HS-5 (cell line): ENCODE measurements at places on chromosomes 16 and 17.

- no peak for DNase-seq
Observed at GRCh38 chr17:8176998-8177731, 985 bp upstream of the TMEM107 start.

- DNase-seq: no peak
Observed at GRCh38 chr17:51833620-51834019, 324.9 kb downstream of the CA10 start.

GRCh38 chr16:87703071-87703470 is 62.7 kb downstream of the KLHDC4 start:
- DNase-seq: no peak

GRCh38 chr16:89114159-89114981 is 20.7 kb downstream of the ACSF3 start:
- DNase-seq: no peak

GRCh38 chr17:83077411-83077810 is 2.0 kb upstream of the METRNL start:
- DNase-seq: no peak

DNA sequence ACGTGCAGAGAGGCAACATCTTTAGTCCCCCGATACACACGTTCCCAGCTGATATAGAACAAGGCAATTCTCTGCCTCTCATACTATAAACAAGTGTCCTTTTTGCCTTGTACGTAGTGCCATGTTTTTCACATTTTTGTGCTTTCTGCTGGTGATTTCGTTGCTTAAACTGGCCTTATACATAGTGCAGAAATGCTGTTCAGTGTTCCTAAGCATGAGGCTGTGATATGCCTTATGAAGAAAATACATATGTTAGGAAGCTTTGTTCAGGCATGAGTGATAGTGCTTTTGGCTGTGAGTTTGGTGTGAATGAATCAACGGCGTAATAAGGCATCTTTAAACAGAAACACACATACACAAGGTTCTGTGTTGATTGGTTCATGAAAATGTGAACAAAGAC is 77.2 kb downstream of the KATNIP start:
- DNase-seq: no peak

GRCh38 chr17:39243155-39243554 is 17.4 kb upstream of the STAC2 start:
- no peak for DNase-seq

GRCh38 chr16:7532534-7532933 is 199.9 kb downstream of the RBFOX1 start:
- no peak for DNase-seq

- DNase-seq: no peak
Observed at GRCh38 chr17:80937462-80938381, 53.9 kb upstream of the CHMP6 start.

DNA sequence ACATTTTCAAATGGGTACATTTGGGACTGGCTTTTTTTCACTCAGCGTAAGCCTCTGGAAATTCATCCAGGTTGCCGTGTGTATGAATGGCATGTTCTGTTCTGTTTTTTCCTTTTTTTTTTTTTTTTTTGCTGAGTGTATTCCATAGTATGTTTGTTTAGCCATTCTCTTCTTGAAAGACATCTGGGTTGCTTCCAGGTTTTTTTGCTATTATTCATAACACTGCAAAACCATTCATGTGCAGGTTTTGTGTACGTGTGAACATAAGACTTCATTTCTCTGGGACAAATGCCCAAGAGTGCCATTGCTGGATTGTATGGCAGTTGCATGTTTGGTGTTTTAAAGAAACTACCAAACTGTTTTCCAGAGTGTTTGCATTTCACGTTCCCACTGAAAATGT is 335.9 kb upstream of the TNRC6C start:
- no peak for DNase-seq

DNA sequence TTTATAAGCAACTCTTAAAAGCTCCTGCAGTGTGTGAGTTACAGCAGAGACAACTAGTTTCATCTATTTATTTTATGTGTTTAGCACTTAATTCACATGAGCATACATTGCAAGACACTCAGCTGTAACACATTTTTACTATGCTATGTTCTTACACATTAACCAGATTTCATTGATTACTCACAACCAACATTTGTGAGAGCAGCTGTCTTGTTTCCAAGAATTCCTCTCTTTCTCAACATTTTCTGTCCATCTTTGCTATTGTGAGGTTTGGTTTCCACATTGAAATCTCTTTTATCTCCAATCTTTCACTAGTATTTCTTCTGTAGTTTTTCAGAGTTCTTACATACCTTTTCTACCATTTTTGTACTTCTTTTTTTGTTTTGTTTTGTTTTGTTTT is 51.2 kb downstream of the COPRS start:
- DNase-seq: no peak
